ENCODE measurements at places on chromosomes 4 and X.

- DNase-seq = no peak
Measured at GRCh38 chr4:76200771-76201231, 12.8 kb downstream of the SCARB2 start.

DNA sequence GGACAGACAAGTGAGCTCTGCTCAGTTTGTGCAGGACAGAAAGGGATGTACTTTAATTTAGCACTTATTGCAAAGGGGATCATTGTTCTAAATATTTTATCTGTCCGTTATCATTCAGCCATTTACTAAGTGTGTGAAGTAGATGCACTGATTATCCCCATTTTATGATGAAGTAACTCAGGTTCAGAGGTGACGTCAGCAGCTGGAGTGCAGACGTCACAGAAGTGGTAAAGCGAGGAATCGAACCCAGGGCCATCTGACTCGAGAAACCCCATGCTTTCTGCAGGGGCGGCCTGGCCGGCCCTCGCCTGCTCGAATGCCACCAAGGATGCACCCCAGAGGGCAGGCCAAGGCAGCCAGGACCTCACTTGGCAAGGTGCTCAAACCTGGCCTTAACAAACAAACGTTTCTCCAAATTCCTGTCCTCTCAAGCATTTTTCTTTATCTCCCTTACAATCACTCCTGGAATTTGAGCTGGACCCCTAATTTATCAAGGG is 75.0 kb downstream of the DCTD start:
- DNase-seq = no peak

GRCh38 chr4:1038948-1039492 is 27.6 kb downstream of the FGFRL1 start:
- no peak for DNase-seq

- DNase-seq = no peak
Measured at GRCh38 chrX:147891896-147892295, 19.8 kb upstream of the FMR1 start.

DNA sequence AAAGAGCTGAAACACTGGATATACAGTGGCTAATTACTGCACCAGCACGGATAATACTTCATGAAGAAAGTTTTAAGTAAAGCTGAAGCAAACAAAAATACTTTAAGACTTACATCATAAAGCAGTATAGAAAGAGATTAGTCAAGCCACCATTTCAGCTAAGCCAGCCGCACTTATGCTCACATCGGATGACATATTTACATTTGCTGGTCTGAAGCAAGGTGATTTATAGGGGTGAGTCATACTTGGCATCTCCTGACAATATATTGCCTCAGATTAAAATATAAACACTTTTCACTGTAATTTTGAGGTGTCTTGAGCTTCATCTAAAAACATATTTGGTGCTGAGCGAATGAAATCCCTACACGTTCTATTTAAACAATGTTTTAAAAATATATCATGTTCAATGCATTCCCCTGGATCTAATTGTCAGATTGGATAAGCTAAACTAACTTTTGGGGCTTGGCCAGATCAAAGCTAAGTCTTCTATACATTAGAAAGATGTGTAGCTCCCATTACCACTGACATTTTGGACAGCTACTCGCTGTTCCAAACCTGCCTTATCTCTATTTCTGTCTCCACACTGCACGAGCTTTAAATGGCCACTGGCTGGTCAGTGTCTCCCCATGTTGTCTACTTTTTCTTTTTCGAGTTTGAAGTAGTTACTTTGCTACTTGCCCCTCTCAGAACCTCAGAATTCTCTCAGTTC is 103.2 kb downstream of the VCX2 start:
- no peak for DNase-seq

DNA sequence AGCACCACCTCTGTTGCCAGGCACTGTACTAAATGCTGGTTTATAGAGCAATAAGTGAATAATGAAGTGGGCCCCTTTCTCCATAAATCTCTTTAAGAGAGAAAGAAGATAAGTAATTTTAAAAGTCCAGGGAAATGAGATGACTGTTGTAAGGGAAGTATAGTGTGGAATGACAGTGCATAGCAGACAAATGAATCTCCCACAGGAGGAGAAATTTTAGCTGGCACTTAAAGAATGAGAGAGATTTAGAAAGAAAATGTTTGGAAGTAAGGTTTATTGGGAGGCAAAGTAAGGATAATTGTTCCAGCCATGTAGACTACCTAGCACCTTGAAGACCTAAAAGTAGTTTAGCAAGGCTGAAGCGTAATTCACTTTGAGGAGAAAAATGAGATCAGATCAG is 1081.1 kb upstream of the PABPC4L start:
- no peak for DNase-seq

GRCh38 chrX:10821293-10821692 is 200.9 kb upstream of the MID1 start:
- DNase-seq = no peak

- DNase-seq = no peak
Measured at GRCh38 chr4:70925899-70926635, 23.9 kb downstream of the MOB1B start.

GRCh38 chrX:119411959-119412358 is 12.8 kb downstream of the SLC25A43 start:
- DNase-seq = no peak

DNA sequence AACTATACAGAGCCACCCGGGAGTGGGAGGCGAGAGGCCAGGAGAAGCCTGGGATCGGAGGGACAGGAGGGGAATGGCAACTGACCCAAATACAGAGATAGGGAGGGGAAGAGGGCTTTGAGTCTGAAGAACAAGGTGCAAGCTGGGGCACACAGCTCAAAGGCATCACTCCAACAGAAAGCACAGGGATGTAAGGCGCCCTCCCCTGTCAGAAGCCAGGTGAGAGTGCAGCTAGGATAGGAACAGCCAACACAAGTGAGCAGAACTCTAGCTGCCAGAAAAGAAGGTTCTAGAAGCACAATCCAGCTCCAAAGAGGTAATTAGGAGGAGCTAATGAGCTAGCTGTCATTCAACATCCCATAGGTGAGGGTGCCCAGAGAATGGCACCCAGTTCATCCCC is 232.2 kb downstream of the DHX15 start:
- DNase-seq = no peak

DNA sequence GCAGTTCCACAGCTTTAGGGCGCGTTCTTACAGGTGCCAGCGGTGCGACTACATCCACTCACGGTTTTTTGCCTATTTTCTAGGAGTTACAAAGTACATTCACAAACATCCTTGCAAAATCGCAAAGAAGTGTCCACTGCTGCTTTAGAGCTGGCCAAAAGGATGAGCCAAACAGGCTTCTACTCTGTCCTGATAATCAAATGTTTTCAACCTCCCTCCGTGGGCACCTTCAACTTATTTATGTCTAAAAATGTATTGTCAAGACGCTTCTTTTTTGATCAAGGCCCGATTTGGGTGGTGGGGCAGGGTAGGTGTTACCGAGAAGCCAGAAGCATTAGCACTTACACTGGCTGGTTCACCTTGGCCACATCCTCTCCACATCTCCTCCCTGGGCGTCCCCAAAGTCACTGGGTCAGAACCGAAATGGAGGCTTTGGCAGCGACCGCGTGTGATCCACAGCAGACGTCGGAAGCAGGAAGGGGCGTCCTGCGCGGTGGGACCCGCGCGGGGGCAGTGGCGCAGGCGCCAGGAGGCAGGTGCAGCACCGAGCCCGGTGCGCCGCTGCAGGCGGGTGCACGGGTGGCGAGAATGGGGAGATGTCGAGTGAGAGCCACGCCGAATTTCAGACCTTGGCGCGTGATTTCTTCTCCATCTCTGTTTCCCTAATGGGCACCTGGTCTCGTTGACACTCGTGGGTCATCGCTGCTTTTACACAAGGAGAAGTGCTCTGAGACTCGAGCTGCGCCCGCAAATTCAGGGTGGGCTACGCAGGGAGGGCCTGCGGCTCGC is 16.9 kb downstream of the NKX3-2 start:
- DNase-seq = peak; percentile 49

- no peak for DNase-seq
Measured at GRCh38 chrX:114162068-114162735, 421.7 kb upstream of the HTR2C start.

- no peak for DNase-seq
Measured at GRCh38 chr4:118843237-118843636, 7.3 kb upstream of the SEC24D start.

DNA sequence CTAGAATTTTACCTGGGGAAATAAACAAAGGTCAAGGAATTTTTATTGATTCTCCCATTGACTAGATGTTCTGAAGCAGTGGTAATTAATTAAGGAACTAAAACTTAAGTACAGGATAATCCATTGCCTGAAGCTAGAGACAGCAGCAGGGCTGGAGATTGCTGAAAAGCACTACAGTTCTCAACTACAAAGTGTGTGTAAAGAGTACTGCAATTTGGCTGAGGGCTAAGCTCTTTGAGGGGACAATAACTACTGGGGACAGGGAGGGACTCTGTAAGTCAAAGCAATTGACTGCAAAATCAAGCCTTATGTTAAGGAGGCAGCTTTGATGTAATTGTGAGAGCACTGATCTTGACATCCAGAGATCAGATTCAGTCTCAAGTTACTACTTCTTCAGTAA is 260.4 kb downstream of the GALNTL6 start:
- DNase-seq = no peak

DNA sequence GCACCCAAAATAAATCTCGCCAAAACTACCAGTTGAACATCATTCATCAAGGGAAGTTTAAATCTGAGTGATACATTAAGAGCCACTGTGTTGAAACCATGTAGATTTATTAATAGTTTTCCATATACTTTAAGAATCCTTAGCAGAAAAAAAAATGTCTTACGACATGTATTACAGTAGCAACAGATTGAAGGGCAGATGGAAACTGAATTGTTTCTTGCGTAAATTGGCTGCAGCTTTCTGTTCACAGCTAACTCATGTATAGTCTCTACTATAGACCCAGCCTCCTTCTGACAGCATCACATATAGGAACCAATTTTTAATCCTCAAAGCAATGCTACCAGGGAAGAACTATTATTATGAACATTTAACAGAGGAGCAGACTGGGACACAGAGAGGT is 195.2 kb upstream of the PUDP start:
- no peak for DNase-seq

GRCh38 chr4:6983544-6984142 is 59.5 kb upstream of the TADA2B start:
- no peak for DNase-seq

- DNase-seq = no peak
Measured at GRCh38 chrX:675955-676295, 45.3 kb downstream of the SHOX start.

GRCh38 chrX:13067773-13068172 is 23.4 kb upstream of the FAM9C start:
- DNase-seq = no peak

- no peak for DNase-seq
Measured at GRCh38 chr4:140568507-140569306, at the start of gene UCP1. TSS of gene UCP1 (minus strand) at chr4:140568961. CDS start at chr4:140568729, 232 bp downstream.

DNA sequence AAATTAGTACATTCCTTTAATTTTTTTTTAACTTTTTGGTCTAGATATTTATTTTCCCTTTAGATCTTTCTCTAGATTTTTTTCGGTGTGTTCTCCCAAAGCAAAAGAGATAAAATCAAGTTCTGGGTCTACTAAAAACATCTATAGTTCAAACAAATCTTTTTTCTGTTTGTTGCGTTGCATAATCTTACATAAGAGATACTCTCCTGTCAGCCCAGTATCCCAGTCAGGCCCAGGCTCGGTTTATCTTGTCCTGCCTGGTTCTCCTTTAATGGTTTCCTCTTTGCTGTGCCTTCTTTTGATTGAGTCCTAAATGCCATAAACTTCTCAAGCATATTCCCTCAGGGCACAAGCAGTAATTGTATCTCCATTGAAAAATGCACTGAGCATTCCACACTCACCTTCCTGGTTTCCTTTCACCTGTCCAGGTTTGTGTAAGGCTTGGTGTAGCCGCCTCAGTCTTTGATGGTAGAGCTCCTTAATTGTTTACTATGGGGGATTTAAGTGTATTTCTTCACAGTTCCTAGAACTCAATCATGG is 104.9 kb downstream of the TMEM131L start:
- DNase-seq = no peak

DNA sequence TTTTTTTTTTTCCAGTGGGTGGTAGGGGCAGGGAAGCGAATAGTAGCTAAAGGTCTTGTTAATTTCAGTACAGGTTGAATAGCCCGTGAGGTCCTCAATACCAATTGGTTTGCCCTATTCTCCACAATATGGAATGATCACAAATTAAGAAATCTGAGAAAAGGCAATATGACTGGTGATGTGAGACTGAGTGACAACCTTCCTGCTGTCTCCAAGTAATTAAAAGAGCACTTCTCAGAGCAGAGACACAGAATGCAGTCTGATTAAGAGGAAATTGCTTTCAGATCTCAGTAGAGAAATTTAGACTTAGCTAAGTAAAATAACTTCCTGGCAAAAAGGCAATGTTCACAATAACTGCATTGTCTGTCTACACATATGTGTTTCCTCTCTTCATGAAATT is 23.0 kb downstream of the GPR174 start:
- DNase-seq = no peak

DNA sequence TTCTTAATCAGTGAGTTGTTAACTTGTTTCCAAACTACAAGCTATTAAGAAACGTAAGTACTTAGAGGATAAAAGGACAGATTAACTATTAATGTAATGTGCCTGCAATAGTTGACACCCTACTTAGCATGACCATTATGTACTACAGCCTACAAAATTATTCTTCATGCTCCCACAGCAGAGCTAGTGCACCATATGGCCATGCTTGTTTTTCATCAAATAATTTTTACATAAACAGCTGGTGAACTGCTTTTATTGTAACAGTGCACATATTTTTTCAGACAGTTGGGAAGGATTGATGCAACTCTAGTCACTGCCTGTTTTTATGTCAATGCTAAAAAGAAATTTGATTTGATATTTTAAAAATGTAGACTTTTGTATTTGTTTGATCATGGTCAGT is 10.2 kb upstream of the MAGEB10 start:
- DNase-seq = no peak

- no peak for DNase-seq
Measured at GRCh38 chr4:29037501-29037900, 1682.7 kb upstream of the PCDH7 start.

- no peak for DNase-seq
Measured at GRCh38 chrX:110374559-110374958, 15.9 kb downstream of the RTL9 start.

DNA sequence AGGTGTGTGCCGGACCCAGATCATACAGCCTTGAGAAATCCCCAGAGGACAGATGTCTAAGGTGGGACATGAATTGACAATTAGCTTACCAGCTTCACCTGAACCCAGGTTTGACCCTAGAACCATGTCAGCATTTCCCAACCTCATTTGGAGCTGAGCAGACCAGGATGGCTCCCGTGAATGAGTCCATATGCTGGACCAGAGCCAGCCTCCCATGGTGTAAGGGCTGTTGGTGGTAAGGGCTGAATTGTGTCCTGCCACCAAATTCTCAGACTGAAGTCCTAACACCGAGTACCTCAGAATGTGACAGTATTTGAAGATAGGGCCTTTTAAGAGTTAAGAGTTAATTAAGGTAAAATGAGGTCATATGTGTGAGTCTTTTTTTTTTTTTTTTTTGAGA is 88.3 kb downstream of the SLC34A2 start:
- DNase-seq = no peak

- no peak for DNase-seq
Measured at GRCh38 chr4:106929248-106929647, 106.9 kb downstream of the DKK2 start.

- no peak for DNase-seq
Measured at GRCh38 chr4:24970191-24970590, 57.3 kb upstream of the CCDC149 start.
